WTC11 (cell line): ENCODE measurements at places on chromosomes 12 and 14.

DNA sequence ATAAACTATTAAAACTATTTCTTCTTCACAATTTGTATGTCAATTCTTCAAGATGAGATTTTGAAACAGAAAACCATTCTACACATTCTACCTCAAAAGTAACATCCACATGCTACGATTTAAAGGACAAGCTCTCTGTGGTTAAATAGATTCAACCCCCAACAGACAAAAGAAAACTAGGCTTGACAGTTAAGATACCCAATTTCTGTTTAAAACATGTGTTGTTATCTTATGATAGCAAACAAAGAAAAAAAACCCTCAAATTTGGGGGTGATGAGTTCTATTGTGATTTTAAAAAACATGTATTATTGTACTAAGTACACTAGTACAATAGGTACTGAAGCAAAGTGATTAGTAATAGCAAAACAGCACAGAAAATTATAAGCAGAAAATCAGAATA, 33.8 kb downstream of the ATF7 start:
- DNase-seq = no peak

DNA sequence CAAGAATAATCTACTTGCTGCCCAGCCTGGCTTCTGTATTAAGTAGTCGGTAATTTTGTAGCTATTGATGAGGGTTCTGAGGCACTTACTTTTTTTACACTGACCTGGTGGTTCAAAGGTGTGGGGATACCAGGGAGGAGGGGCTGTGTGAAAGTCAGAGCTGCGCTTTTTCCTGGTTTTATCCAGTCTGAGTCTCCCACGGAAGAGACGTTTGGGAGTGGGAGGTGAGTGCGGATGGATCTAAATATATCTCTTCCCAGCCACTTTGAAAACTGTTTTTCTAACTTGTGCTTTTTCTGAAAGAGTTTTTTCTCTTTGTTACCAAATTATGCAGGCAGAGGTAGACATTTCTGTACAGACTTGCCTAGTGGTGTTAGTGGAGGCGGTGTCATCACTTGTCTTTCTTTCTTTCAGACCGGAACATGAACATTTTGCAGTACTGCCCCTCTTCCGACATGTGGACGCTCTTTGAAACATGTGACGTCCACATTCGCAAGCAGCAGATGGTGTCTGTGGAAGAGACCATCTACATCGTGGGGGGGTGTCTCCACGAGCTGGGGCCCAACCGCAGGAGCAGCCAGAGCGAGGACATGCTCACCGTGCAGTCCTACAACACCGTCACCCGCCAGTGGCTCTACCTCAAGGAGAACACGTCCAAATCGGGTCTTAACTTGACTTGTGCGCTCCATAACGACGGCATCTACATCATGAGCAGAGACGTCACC, 17.4 kb upstream of the MANSC4 start:
- DNase-seq = no peak

- DNase-seq = peak; percentile 18
Observed at GRCh38 chr12:115213538-115214016, 529.6 kb upstream of the TBX3 start.

GRCh38 chr12:49549735-49550692, 11.2 kb downstream of the KCNH3 start:
- no peak for DNase-seq

- no peak for DNase-seq
Observed at GRCh38 chr12:12010277-12011039, 60.3 kb upstream of the BCL2L14 start.

DNA sequence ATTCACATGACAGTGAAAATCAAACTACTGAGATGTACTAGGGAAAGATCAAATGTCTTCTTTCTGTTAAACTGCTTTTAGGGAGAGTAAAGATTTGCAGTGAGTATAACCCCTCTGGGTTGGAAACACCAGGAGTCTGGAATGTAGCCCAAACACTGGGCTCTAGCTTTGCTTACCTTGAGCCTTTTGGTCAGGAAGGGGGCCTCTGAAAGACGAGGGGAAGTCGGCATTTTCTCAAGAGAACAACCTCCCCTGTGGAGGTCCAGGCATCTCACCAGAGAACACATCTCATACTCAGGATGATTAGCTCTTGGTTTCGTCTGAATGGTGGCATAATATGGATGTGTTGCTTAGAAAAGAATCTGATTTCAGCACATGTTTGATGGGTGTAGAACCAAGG, 169.0 kb downstream of the ZFP36L1 start:
- DNase-seq = no peak

DNA sequence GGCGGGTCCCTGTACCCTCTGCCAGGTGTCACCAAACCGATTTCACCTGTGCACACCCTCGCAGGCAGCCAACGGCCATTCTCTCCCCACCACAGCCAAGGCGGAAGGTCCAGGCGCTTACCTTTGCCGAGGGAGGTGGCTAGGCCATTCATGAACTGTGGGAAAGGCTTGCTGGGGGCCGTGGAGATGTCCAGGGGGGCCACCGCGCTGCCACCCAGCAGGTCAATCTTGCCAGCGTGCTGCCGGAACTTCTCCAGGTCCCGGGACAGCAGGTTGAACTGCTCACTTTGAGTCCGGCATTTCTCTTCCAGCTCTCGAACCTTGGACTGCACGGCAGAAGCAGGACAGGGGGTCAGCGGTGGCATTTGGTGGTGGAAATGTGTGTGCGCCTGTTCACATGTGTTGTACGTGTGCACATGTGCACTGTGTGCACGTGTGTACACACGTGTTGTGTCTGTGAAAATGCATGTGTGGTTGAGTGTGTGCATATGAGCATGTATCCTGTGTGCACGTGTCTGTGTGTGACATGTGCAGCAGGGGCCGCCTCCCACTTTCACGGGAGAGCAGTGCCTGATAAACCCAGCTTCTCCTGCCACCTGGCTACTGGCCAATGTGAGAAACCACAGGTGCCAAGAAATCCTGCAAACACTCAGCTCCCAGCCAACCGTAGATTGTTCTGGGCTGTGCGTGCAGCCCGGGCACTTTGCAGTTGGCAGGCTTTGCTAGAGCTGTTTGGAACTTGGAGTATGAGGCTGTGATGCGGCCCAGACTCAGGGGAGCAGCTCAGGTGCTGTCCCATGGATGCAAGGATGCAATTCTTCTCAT, 118.9 kb downstream of the PIWIL1 start:
- DNase-seq = no peak

GRCh38 chr12:106601496-106601895, 18.7 kb downstream of the RFX4 start:
- DNase-seq = no peak

GRCh38 chr12:54024581-54025305, 3.5 kb upstream of the HOXC6 start:
- DNase-seq = no peak

DNA sequence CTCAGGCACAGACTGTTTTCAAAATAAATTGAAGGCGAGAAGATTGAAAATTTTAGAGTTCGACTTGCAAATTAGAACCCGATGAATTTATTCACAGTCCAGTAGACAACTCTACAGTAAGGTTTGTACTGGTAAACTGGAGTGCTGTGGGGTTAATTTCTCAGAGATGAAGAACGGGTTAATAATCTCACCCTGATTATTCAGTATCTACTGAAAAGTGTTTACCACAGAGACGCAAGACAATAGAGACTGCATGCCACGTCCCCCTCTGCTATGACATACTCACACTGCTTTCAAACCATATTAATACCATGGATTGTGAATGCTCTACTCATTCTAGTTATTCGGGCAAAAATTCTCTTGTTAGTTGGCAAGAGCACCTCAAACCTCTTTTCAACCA, 36.1 kb downstream of the CFL2 start:
- DNase-seq = no peak

- DNase-seq = no peak
Observed at GRCh38 chr12:2163177-2163941, 110.6 kb downstream of the CACNA1C start.

- DNase-seq = no peak
Observed at GRCh38 chr14:100802179-100802578, 23.7 kb upstream of the MEG3 start.

GRCh38 chr14:22338917-22339715, 249.9 kb downstream of the DAD1 start:
- DNase-seq = no peak

GRCh38 chr12:53966385-53967133, 6.4 kb upstream of the HOXC11 start:
- DNase-seq = no peak

DNA sequence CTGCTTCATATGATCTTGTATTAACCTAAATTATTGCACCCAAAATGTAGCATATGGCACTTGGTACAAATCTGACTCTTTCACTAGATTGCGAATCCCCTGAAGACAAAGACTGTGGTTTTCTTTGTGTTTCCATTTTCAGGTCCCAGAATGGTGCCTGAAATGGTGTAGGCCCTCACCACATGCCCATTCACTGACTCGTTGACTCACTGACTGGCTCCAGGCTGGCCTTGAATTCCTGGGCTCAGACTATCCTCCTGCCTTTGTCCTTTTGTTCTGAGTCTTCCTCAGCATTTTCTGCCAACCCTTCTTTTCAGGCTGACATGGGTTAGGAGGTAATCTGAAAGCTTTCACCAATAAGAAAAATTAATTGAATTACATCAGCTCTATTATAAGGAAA, 368.7 kb upstream of the GARIN6 start:
- DNase-seq = no peak

DNA sequence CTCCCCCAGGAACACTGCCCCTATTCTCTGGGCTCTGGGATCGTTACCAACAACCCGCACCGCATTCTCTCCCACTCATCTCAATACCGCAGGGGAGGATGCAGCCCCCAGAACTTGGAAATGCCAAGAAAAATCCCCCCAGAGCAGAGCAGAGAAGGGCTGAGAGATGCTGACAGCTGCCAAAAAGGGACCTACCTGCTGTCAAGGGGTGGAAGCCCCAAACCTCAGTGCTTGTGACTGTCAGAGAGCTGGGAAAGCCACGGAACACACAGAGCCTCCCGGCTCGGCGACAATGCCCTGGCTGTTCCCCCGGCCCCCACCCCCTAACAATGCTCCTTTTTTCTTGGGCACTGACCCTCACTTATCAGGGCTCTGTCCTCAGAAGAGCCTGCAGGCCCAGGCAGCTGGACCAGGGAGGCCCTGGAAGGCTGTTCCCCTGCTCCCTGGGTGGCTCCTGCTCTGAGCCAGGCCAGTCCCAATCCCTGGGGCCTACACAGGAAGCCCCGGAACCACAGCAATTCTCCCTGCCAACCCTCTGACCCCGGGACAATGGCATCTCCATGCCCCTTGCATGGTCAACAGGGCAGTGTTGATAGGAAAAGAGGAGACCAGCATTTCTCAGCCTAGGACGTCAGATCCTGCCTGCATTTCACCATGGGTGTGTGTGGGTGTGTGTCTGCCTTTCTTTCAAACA, 78.9 kb downstream of the ITPK1 start:
- no peak for DNase-seq

- DNase-seq = no peak
Observed at GRCh38 chr12:59895166-59895775, 299.4 kb downstream of the SLC16A7 start.

- DNase-seq = no peak
Observed at GRCh38 chr12:133129368-133130037, 571 bp downstream of the ZNF891 start.

DNA sequence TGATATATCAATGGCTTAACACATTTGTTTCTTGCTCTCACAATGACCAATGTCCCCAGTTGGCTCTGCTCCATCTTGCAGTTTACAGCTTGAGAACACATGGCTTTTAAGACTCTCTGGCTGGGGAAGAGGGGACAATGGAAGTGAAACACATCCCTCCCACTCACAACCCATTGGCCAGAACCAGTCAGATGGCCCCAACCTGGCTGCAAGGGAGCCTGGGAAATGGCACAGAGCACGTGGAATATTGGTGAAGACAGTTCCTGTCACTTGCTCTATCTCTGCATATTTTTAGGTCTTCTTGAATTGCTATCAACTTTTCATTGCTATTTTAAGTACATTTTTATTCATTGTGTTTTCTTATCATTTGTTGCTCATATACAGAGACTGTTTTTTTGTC, 345.4 kb downstream of the MED13L start:
- no peak for DNase-seq

DNA sequence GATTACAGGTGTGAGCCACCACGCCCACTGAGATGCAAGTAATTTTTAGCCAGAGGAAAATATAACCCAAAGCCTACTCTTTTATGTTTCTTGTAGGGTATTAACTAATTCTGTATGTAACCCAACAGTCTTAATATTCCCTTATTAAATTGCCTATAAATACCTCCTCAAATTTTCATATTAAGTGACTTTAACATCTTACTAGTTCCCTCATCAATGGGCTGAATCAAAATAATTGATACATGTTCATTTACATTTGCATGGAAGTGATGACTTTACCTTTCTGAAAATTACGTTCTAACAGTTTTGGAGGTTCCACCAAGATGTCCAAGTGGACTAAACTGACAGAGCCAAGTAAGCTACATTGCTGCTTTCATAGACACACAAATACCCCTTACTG, 3.1 kb downstream of the SOS2 start:
- no peak for DNase-seq

- DNase-seq = peak; percentile 60
Observed at GRCh38 chr12:9707864-9708808, 24.8 kb downstream of the CLECL1 start.

GRCh38 chr12:102052192-102053061, 9.4 kb downstream of the WASHC3 start:
- peak; percentile 17 for DNase-seq

- DNase-seq = no peak
Observed at GRCh38 chr12:91482231-91482630, 299.6 kb upstream of the DCN start.

DNA sequence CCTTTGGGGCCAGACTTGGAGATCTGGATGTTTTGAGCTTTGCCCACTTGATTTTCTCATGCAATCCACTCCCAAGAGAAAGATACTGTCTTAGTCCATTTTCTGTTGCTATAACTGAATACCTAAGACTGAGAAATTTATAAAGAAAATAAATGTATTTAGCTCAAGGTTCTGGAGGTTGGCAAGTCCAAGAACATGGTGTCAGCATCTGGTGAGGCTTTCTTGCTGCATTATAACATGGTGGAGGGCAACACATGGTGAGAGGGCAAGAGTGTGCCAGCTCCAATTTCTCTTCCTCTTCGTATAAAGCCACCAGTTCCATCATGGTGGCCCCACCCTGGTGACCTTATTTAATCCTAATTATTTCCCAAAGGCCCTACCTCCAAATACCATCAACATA, 39.6 kb upstream of the NFKBIA start:
- no peak for DNase-seq

DNA sequence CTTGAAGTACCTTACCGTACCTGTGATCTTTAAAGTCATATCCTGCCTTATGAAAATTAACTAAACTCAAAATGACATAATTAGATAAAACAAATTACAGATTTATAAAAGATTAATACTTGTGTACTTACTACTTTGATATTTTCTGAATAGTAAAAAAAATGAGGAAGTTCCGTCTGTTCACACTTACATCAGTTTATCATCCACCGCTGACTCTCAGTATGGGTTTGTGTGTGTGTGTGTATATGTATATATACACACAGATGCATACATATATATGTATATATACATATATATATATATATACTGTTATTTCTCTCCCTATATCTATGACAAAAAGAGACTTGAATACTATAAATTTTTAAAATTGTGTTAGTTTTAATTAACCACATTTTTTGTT, 65.0 kb upstream of the MON2 start:
- DNase-seq = no peak

DNA sequence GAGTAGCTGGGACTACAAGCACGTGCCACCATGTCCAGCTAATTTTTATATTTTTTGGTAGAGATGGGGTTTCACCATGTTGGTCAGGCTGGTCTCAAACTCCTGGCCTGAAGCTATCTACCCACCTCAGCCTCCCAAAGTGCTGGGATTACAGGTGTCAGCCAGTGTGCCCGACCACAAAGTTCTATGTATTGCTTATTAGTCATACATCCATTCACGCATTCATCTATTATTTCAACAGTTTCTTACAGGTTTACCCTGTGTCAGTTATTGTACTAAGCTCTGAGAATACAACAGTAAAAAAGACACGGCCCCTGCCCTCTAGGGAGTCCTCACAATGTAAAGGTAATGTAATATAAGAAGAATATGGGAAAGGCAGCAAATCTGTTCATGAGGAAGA, 188.9 kb upstream of the BTG1 start:
- no peak for DNase-seq
